ENCODE measurements at places on chromosomes 5 and 9. TPM values are rescaled to one million over a fixed set of nuclear protein-coding genes. Genes with fewer than 3 reads are reported as not detected.

ACTBL2 gene
- total RNA-seq: not detected

DNA sequence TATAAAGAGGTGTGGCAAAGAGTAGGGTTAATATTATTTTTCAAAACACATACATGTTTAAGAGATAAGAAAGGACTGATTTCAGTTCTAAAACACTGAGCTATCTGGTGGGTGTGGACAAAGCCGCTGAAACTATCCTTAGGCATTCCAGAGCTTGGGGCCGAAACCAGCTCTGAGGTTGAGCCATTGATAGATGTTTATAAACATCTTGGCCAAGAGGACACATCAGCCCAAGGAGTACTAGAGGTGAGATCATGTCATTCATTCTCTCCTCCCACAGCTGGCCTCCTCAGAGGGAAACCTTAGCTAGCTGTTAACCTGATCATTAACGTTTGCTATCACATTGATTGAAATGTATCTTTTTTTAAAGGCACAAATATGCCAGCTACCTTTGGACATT is 89.9 kb downstream of the NLN start:
- DNase-seq: no peak
- H3K27ac ChIP-seq: no peak overlapping the region
- peaks cover 12% of the 10 kb centered on the region for H3K4me1 ChIP-seq
- H3K36me3 ChIP-seq: peaks cover 38% of the 10 kb centered on the region

GRCh38 chr5:110852053-110852452 is 113.2 kb downstream of the SLC25A46 start:
- no peak overlapping the region for H3K4me3 ChIP-seq
- no peak for DNase-seq
- no peaks in the 10 kb centered on the region for H3K4me1 ChIP-seq
- H3K36me3 ChIP-seq: no peaks in the 10 kb centered on the region
- no peaks in the 10 kb centered on the region for H3K27me3 ChIP-seq

WDR31 gene
- total RNA-seq: 2.7 TPM

THOC3 gene
- 94.4 TPM for total RNA-seq

DNA sequence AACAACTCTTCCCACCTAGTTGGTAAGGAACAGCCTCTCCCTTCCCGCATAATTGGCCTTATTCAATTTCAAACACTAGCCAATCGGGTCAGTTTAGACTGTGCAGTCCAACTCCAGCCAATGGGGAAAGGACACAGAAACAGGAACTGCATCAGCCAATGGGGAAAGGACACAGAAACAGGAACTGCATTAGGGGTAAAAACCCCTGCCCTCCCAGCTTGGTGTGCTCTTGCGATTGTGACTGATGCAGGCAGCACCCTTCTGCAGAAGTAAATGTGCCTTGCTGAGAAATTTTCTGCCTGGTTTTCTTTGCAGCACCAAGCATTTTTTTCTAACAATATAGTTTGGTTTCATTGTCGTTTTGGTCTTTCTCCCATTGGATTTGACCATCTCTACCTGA is 8.5 kb upstream of the GLT6D1 start:
- H3K4me1 ChIP-seq: no peaks in the 10 kb centered on the region
- H3K4me3 ChIP-seq: no peak overlapping the region
- no peaks in the 10 kb centered on the region for H3K27me3 ChIP-seq
- no peaks in the 10 kb centered on the region for H3K36me3 ChIP-seq

DNA sequence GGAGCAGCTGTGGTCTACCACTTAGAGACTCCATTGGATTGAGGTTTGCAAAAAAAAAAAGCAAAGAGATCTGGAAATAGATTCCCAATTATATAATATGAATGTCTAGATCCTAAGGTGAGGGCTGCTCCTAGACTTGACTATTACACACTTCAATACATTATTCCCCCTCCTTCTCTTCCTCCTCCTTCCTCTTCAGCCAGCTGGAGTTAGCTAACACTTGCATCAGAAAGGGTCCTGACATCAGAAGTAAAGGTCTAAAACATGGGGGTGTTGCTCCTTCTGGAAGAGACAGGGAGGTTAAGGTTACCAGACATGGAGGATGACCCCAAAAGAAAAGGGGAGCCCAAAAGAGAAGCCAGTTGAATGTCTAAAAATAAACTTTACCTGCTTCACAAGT is 12.9 kb upstream of the NR3C1 start:
- DNase-seq: no peak
- peaks cover 18% of the 10 kb centered on the region for H3K4me1 ChIP-seq
- no peaks in the 10 kb centered on the region for H3K36me3 ChIP-seq
- no peak overlapping the region for H3K4me3 ChIP-seq
- no peak overlapping the region for H3K27ac ChIP-seq

Data from activated CD4-positive, alpha-beta T cell treated with anti-CD3 and anti-CD28 coated beads, Interleukin-2, amount 10 ng/mL, durations not matched to agents 24 days and 14 days (primary cell).